ENCODE measurements at places on chromosomes 16 and 17.
A peak's percentile ranks its signal among the peaks of the same experiment; 100 is the strongest.

GRCh38 chr16:19210280-19210924 lies 42.4 kb downstream of the SYT17 start:
- DNase-seq, result no peak

GRCh38 chr17:28916302-28916934 lies 13.5 kb upstream of the DHRS13 start:
- DNase-seq, result no peak

- no peak for DNase-seq
These were observed 55.9 kb downstream of the FOXL1 start for GRCh38 chr16:86634292-86634691.

- DNase-seq, result peak; percentile 65
These were observed 70.9 kb downstream of the CNGB1 start for GRCh38 chr16:57899771-57900661.

DNA sequence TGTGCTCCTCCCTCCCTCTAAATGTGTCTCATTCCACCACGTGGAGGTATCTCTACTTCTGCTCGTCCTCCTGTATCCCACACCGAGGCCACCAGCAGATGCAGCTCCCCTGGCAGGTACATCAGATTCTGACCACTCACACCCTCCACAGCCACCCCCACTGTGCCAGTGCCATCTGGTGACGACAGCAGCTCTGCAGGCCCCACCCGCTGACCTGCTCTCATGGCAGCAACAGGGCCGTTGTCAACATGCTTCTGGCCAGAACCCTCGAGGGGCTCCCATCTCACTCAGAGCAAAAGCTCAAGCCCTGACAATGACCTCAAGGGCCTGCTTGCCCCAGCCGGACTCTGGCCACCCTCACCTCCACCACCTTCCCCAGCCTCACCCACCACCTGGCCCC lies 93.4 kb downstream of the AMFR start:
- no peak for DNase-seq

DNA sequence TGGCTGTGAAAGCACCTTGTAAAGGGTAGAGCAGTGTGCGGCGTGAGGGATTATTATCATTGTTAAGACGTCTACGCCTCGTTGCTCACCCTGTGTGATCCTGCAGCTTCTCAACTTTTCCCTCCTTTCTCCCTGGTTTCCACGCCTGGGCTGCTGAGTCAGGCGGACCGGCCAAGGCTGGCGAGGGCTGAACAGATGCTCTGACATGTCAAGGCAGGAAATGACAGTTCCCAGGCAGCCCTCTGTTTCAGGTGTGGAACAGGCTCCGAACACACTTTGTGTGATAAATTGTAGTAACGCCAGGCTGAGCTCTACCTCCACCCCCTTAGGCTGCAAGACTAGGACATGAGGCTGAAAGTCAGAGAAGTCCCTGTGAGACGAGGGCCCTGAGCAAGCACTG lies 46.0 kb upstream of the TBX2 start:
- no peak for DNase-seq

DNA sequence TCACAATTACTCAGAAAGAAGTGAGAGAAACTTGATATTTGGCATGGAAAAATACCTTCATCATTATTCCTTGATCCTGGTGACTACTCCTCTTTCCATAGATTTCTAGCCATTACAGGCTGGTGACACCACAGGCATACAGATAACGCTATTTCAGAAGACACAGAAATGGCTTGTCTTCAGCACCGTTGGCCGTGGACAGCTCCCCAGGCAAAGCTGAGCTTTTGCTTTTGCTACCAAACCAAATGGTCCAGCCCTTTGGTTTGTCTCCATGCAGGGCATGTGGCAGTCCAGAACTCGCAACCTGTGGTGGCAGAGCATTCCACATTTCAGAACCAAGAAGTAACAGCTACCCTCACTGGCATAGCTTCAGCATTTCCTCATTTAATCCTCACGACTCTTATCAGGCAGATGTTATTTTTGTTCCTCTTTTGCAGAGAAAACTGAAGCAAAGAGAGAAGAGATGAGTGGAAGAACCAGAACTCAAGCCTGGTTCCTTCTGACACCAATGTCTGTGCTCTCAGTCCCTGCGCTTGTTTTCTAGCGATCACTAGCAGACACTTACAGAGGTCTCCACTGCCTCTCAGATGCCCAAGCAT lies 55.5 kb downstream of the HS3ST4 start:
- DNase-seq, result no peak

- DNase-seq, result peak; percentile 13
These were observed 86.4 kb downstream of the FOXL1 start for GRCh38 chr16:86664522-86665318.

GRCh38 chr17:45951941-45952340 lies 47.1 kb upstream of the STH start:
- DNase-seq, result no peak

- DNase-seq, result no peak
These were observed 179.2 kb downstream of the IRF8 start for GRCh38 chr16:86078121-86078600.

DNA sequence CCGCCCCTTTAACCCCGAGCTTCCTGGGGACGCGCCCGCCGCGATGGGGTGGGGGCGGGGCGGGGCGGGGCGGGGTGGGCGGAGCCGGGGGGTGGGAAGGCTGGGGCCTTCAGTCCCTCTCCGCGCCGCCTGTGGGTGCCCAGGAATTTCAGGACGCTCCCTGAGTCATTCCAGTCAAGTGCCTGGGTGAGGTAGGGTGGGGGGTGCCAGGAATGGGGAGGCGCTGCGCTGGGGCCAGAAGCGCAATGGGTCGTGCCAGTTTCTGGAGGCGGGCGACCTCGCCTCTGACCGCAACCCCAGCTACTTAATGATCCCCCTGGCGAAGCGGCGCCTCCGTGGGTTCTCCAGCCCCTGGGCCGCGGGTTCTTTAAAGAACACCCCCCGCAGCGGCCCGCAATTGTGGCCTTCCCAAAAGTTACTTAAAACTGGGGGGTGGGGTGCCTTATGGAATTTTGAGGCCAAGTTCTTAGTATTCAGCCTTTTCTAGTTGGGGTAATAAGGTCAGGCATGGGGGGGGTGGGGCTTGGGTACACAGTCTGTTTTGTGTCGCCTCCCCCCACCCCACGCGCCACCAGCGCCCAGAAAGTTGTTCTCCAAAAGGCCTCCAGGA lies 826 bp upstream of the GSE1 start:
- no peak for DNase-seq

DNA sequence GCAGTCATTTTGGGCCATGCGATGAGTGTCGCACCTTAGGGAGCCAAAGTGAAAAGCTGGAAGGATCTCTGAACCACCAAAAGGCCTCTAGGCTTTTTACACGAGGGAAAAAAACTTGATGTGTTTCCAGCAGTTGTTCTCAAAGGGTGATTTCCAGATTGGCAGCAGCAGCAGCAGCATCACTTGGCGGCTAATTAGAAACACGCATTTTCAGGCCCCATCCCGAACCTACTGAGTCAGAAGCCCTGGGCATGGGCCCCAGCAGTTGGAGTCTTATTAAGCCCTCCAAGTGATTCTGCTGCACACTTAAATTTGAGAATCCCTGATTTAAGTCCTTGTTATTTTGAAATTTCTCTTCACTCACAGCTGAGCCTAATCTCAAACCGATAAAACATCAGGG lies 25.3 kb upstream of the PYY start:
- DNase-seq, result no peak

- DNase-seq, result no peak
These were observed 184.4 kb downstream of the RPTOR start for GRCh38 chr17:80729016-80729415.

- no peak for DNase-seq
These were observed 9.3 kb downstream of the C16orf78 start for GRCh38 chr16:49382916-49383315.

DNA sequence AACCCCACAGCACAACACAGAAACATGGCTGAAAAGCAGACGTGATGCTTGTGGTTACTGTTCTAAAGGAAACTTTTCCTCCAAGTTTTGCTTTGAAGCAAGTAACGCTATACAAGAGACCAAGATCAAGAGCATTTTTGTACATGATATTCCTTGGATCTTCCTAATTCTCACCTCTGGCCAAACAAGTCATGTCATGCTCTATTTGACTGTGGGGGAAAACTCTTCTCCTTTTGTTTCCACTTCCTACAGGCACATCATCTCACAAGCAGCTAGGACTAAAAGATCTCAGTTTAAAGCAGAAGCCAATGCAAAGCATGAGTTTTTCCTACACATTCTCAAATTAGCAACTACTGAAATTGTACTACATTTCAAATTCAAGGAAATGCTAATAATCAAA lies 50.7 kb downstream of the CFDP1 start:
- DNase-seq, result no peak

DNA sequence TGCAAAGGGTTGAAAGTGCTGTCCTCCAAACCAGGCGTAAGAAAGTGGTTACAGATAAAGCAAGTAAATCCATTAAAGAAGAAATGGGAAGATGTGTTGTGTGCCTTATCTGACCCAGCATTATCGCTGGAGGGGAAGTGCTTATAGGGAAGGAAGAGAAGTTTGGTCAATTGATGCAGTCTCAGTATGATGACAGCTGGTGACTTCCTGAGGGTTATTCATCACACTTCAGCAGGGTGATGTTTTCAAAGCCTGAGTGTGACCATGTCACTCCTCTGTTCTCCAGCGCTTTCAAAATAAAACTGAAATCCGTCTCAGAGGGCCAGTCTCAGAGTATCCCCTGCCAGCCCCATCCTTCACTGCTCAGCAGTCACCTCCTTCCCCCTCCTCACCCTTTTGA lies 505.4 kb upstream of the RBFOX1 start:
- no peak for DNase-seq

- no peak for DNase-seq
These were observed 211.9 kb downstream of the KATNIP start for GRCh38 chr16:27761816-27762215.

DNA sequence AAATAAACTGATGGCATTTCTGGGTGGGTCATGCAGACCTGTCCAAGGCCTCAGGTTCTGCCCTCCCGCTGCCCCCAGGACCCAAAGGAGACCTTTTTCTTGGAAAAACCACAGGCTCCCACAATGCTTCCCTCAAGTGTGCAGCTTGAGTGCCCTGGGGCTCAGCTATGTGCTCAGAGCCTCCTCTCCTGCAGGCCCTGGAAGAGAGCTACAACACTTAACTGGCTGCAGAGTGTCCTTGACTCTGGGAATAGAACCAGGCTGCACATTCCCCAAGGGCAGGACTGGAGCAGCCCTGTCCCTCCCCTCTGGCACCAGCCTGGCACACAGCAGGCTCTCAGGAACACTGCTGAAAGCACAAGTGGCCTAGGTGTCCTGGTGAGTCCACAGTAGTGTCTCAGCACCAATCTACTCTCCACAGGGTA lies 4.8 kb upstream of the SREBF1 start:
- no peak for DNase-seq

GRCh38 chr16:23288726-23289512 lies 13.2 kb upstream of the SCNN1B start:
- DNase-seq, result no peak

DNA sequence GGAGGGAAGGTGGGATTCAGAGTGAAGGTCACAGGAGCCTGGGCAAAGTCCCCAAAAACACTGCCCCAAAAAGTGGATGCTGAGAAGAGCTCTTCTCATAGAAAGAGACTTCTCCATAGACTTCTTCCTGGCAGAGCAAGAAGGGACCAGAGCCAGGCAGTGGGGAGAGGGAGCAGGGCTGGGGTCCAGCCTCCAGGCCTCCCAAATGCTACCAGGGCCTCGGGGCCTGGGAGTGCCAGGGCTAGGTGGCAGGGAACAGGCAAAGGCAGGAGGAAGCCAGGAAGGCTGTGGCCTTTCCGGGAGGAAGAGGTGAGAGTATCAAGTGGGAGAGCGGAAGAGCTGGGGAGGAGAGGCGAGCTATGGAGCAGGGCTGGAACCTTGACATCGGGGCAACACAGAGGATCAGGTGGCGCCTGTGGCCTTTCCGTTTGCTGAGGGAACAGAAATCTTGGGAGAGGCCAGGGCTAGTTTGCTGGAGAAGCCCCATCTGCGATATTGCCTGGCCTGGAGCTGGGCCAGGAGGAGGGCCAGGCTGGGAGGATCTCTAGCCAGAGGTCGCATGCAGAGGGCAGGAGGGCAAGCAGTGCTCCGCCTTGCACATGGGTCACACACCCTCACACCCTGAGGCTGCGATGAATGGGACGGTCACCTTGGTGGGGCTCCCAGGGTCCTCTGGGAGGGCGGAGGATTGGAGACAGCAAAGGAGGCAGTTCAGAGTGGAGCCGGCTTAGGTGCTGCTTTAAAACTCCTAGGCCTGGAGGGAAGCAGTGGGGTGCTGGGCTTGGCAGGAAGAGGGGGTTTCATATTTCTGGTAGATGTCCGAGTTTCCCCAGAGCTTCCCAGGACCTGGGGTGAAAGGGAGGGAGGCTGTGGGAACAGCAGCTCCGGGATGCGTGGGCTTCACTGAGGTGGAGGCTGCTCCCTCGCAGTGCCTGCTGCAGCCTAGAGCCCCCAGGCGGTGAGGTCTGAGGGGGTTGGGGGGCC lies 3.4 kb downstream of the SLC16A5 start:
- no peak for DNase-seq

GRCh38 chr17:13538841-13539411 lies 62.8 kb downstream of the HS3ST3A1 start:
- no peak for DNase-seq

GRCh38 chr16:80277182-80277581 lies 263.6 kb upstream of the DYNLRB2 start:
- no peak for DNase-seq

GRCh38 chr16:85498607-85499006 lies 114.5 kb upstream of the GSE1 start:
- no peak for DNase-seq

DNA sequence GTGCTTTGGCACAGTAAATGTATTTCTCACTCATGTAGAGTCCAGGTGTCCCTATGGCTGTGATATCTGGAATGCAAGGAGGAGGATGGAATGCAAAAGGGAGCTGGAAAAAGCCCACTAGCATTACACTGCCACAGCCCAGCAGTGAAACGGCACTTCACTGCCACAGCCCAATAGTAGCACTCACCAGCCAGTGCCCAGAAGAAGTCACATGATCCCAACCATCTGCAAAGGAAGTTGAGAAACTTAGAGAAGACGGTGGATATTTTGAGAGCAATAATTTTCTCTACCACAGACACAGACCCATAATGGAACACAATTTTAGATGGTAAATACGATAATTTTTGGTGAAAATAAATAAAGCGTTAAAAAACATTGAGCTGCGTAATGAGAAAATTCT lies 51.8 kb downstream of the C16orf82 start:
- DNase-seq, result no peak

GRCh38 chr17:79019632-79020584 lies 4.1 kb upstream of the C1QTNF1 start:
- DNase-seq, result no peak

- no peak for DNase-seq
These were observed 2.1 kb downstream of the MYH2 start for GRCh38 chr17:10547351-10547750.

DNA sequence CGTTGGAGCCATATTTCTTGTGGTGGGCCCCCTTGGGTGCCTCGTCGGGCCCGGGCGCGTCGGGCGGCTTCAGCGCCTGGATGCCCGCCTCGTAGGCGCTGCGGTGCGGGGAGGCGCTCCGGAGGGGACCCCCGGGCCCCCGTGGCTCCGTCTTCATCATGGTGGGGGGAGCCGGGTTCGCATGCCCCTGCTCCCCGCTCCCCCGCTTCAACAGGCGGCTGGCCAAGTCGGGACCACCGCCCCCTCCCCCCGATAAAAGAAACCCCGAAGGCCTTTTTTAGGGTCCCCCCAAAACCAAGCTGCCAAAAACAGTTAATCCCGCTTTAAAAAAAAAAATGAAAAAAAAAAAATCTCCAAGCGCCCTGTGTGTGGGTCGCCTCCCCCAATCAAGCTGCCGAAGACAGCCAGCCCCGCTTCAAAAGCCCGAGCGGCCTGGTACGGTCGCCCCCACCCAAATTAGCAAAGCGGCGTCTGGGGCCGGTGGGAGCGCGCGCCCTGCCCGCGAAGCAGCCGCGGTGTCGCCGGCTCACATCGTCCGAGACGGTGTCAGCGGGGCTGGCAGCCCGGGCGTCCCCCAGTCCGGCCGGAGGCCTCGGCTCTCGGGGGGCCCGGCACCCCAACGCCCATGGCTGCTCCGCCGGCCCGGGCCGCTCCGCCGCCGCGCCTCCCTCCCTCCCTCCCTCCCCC lies at the start of gene PPP1R9B:
TSS of gene PPP1R9B (minus strand) at position 324 of the 687 bp plus-strand sequence. CDS start at position 160, 164 bp downstream.
- DNase-seq, result no peak

Measured in stimulated activated CD4-positive, alpha-beta T cell treated with anti-CD3 and anti-CD28 coated beads, Interleukin-1b, Interleukin-23, amount 100 ng/mL, for 1 hour (primary cell).